ENCODE measurements at places on chromosomes 3 and 15.

- no peak for DNase-seq
These were observed 356.8 kb upstream of the NR2F2 start for GRCh38 chr15:95973566-95974256.

DNA sequence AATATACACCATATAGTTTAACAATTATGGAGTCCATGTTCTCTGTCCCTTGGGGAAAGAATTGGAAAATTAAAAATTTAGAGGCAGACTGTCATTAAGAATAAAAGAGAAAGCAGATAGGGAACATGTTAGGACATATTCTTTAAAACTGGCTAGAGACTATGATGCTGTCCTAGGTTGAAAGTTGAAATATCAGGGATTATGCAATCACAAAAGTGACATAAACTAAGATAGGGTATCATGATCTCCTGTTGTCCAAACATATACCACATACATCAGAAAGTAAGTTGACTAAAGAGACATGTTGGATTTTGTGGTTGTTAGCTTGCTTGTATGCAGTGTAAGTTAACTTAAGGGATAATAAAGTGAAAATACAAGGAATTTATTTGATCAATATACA lies 9.9 kb upstream of the EID1 start:
- DNase-seq, result no peak

DNA sequence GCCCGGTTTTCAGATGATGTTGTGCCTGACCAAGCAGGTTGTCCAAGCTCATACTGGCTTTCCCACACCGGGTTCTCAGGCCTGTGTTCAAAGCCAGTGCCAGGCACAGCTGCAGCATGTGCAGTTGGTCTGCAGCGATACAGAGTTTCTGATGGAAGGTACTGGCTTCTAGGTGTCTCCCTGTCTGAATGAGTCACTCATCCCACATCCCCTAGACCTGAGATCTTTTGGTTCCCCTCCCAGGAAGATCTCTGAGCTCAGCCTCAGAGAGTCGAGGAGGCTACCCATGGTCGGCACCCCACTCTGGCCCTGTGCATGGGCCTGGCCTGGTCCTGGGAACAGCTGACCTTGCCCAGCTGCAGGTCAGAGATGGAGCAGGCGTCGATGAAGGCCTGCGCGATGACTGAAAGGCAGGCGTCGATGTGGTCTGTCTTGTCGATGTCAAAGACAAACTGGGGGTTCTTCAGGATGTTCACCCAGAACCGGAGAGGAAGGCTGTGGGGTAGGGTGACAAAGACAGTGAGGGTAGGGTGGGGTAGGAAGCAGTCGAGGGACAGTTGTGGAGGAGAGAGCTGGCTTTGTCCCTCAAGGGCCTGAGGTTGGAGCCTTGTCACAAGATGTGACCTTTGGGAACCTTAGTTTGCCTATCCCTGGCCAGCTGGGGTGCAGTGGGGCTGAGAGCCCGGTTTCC lies 15.3 kb downstream of the H1-8 start:
- DNase-seq, result no peak

DNA sequence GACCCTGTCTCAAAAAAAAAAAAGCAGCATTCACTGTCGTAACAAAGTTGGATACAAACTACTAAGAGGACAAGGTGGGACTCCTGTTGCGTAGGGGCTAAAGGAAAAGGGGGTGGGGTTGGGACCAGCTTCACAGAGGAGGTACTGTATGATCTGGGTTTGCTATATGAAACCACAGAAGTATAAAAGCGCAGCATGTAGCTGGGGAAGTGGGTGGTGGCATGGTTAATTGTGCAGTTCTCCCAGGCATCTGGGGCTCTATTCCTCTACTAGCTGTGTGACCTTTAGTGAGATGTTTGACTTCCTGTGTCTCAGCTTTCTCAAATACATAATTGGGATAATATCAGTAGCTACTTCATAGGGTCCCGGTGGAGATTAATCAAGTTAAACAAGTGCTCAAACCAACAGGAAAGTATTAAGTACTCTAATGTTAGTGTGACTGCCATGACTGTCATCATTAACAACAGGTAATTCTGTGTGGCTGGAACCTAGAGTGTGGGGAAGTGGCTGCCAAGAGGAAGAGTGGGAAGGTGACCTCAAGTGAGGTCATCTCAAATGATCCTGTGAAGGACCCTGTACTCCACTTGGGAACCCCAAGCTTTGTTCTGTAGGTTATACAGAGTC lies 11.5 kb downstream of the PARP16 start:
- no peak for DNase-seq

- no peak for DNase-seq
These were observed 203.1 kb downstream of the KLHL25 start for GRCh38 chr15:85591622-85592021.

GRCh38 chr3:185340751-185341150 lies 22.2 kb upstream of the MAP3K13 start:
- DNase-seq, result no peak

DNA sequence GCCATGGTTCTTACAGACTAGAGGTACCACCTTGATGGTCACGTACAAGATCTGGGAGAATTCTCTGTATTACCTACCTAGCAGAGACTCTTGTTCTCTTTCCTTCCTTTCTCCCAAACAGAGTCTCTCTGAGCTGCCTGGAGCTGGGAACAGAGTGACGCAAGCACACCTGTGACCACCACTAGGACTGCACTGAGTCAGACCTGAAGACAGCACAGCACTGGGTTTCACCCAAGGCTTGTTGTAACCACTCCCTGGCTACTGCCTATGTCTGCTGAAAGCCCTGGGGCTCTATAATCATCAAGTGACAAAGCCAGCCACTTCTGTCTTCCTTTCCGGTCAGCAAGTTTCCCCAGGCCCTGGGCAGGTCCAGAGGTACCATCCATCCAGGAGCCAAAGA lies 293.3 kb upstream of the CNTN4 start:
- DNase-seq, result no peak

GRCh38 chr15:91853948-91854638 lies 585 bp downstream of the SLCO3A1 start:
- peak; percentile 72 for DNase-seq

DNA sequence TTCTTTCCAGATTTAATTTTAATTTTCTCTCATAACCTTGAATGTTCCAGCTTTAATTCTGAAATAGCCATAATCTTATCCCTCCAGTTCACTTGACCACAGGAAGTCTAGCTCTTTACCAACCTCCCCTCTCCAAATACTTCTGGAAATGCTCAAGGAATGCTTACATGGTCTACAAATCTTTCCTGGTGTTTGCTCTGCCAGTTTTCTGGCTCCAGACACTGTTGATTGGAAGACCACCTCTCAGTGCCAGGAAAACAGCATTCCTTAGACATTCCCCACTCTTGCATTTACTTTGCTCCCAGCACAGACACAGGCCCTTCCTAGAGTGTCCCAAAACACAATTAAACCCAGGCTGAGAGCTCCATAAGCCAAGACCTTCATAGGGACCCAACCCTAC lies 98.6 kb downstream of the MESD start:
- no peak for DNase-seq

- no peak for DNase-seq
These were observed 54.8 kb upstream of the TNFSF10 start for GRCh38 chr3:172577987-172578570.

DNA sequence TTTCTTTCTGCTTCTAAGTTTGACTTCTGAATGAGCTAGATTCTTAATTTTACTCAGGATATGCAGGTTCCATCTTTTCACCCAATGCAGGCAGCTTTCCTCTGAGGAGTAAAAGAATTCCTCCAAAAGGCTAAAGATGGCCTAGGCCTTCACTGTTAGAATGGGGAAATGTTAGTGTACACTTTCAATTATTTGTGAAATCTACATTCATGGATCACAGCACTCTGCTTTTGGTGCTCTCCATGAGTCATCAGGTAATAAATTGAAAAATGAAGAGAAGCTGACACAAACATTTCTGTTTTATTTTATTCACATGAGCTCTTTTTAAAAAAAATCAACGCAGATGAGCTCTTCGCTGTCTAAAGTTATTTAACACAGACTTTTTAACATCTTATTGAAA lies 502.5 kb upstream of the GOLIM4 start:
- no peak for DNase-seq

GRCh38 chr3:43998370-43998835 lies 243.3 kb upstream of the TOPAZ1 start:
- DNase-seq, result no peak

DNA sequence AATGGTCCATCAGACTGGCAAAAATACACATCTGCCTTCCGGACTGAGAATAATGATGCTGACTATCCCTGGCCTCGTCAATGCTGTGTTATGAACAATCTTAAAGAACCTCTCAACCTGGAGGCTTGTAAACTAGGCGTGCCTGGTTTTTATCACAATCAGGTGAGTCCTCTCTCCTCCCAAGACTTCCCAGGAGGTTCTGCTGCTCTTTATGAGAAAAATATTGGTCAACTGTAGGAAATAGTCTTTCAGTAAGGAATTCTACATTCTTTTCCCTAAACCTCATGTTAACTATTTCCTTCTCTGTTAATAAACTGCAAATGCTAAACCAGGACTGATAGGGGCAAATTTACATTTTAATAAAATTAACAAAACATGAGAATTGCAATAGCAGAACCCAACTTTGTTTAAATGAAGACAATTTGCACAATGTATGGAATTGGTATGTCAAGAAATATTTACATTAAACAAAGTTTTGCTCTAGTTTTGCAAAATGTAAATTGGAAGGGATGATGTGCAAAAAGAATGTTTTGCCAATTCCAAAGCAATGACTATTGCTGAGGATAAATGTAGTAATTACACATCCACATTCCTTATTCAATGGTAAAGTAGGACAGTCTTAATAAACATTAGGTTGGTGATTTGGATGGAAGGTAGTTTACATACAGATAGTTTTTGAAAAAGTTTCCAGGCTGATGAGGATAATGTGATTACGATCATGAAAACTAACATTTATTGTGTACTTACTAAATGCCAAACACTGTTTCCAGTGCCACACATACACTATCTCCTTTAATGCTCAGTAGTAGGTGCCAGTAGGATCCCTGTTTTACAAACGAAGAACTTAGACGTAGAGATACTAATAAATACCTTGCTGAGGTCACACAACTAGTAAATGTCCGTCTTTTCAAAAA lies 21.1 kb downstream of the UPK1B start:
- no peak for DNase-seq

GRCh38 chr15:85482894-85483293 lies 102.5 kb downstream of the AKAP13 start:
- DNase-seq, result no peak

DNA sequence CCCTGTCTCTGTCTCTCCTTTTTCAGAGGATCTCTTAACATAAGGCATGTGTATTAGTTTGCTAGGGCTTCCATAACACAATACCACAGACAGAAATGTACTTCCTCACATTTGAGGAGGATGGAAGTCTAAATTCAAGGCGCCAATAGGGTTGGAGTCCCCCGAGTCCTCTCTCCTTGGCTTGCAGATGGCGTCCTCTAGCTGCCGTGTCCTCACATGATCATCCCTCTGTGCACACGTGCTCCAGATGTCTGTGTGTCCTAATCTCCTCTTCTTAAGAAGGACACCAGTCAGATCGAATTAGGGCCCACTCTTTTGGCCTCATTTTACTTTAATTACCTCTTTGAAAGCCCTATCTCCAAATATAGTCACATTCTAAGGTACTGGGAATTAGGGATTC lies 23.0 kb upstream of the BFSP2 start:
- no peak for DNase-seq

- no peak for DNase-seq
These were observed 38.6 kb downstream of the FBXL2 start for GRCh38 chr3:33315826-33316225.

DNA sequence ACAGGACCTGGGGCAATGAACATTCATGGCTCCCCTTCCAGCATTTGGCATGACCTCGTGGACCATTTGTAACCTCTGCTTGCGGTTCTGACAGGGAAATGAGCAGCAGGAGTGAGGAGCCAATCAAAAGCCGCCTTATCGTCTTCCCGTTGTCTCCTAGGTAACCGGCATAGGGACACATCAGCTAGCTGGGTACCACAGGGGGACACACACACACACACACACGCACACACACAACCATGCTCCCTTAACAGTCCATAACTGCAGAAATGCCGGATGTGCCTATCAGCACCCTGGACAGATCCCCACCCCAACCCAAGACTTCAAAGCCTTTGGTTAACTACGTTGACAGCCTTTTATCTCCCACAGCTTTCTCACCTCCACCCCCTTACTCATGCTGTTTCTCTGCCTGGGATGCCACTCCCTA lies 53.4 kb upstream of the CCDC174 start:
- DNase-seq, result peak; percentile 11

- peak; percentile 93 for DNase-seq
These were observed 339.0 kb upstream of the PROK2 start for GRCh38 chr3:72123908-72124441.

GRCh38 chr3:114758831-114759699 lies 388.0 kb downstream of the ZBTB20 start:
- DNase-seq, result no peak

- no peak for DNase-seq
These were observed 155.5 kb upstream of the SLC24A5 start for GRCh38 chr15:47965297-47965696.

- DNase-seq, result peak; percentile 86
These were observed 24.9 kb upstream of the SIAH2 start for GRCh38 chr3:150787741-150788370.

DNA sequence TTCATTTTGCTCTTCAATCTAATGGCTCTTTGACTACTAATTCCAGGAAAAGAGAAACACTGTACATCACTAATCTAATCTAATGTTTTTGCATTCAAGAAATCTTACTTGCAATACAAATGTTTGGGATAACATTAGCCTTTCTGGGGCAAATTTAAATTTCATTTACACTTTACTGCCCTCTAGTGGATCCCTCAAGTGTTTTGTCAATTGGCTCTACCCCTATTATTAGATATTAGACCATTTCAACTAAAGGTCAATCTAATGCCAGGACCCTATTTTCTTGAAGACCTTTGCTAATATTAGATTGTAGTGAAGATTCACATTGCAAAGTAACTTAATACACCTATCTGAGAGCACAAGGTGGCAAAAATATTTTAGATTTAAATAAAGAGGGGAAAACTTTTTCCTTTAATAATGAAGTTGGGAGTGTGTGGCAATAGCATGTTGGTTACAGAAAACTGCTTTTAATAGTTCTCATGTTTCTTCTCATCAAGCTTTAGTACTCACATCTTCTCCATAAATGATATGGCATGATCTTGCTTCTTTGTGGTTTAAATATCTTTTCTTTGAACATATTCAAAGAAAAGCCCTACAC lies 5.0 kb downstream of the C2CD4A start:
- no peak for DNase-seq

GRCh38 chr3:100030346-100030745 lies 84.0 kb downstream of the FILIP1L start:
- DNase-seq, result no peak

GRCh38 chr3:182246870-182247269 lies 535.1 kb downstream of the SOX2 start:
- DNase-seq, result no peak

GRCh38 chr15:101611580-101612299 lies 40.4 kb downstream of the TM2D3 start:
- DNase-seq, result no peak

Data from tibial artery (tissue), 4 donors.